ENCODE measurements at places on chromosomes 7 and 10.

GRCh38 chr7:99008181-99008631, 129.9 kb downstream of the TRRAP start:
- DNase-seq = no peak

GRCh38 chr7:141710301-141710700, 2.1 kb downstream of the WEE2 start:
- no peak for DNase-seq

DNA sequence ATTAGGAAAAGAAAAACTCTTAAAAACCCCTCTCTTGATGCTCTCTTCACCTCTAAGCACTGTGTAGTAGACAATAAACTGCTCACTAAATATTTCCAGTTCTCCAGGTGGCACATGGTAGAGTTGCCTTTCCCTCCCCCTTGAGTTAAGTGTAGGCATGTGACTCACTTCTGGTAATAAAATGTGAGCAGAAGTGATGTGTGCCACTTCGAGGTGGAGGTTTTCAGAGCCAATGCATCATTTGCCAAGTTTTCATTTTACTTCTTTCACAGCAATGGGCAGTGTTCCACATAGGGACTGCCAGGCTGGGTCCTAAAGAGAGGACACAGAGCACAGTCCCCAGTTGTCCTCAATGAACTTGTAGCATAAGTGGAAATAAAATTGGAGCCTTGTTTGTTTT, 131.6 kb upstream of the NPY start:
- DNase-seq = no peak

DNA sequence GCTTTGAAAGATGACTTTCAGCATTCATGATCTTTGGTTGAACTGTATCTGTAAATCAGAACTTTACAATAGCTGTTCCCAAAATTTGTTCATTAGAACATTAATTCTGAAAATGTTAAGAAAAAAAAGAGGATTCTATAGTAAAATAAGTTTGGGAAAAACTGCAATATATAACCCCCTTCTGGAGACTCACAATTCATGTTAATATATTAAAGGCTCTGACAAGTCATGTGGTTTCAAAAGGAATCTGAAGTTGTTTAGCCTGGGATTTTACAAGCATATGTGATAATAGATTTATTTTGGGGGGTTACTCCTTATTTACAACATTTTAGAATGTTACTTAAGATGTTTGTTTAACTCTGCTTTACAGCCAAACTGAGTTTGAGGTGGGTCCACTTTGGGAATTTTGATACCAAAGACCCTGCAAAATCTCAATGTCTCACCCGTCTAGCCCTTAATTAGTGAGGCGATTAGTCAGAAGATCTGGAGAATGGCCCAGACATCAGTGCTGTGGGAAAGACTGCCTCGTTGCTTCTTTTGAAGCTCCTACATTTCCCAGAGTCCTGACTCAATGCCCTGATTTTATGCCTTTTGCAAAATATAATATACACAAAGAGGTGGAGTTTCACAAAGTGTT, 40.0 kb downstream of the CDK1 start:
- no peak for DNase-seq

DNA sequence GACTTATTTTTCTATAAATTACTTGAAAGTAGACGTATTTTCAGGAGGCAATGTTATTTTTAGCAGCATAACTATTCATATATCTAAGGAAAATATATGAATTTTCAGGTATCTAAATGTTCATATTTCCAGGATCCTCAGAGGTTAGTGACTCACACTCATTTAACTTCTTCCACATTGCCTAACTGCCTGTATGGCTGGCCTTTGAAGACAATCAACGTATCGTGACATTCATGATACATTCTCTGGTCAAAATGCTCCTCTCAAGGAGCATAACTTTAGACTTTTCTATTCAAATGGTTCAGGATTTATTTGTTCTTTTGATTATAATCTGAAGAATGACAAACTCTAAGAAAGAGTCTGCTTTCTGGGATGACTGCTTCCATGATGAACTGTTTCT, 89.3 kb downstream of the SEMA3C start:
- DNase-seq = no peak

DNA sequence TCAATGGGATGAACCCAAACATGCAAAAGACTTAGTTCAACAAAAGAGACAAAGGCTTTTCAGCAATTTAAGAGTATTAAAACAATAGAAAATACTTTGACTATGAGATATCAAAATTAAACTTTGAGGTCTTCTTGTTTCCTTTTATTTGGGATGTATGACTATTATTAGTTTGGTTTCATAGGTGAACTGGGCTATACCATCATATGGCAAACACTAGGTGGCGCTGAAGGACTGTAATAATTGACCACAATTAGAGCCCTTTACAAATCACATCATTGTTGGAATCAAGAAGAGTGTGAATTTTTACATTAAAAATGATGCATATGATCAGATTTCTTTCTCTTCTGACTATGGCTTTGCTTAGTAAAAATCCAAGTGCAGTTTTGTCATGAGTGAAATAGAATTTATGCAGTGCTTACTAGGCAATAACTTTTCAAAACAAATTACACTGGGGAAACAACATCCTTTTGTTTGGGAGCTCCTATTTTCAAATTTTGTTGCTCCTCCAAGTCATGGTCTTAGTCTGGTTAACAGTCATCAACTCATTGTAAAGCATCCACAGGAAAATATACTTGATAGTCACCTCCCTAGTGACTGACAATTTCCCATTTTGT, 14.7 kb upstream of the NXPH1 start:
- DNase-seq = peak; percentile 88

- DNase-seq = no peak
Measured at GRCh38 chr7:123916240-123916724, 8.8 kb upstream of the SPAM1 start.

DNA sequence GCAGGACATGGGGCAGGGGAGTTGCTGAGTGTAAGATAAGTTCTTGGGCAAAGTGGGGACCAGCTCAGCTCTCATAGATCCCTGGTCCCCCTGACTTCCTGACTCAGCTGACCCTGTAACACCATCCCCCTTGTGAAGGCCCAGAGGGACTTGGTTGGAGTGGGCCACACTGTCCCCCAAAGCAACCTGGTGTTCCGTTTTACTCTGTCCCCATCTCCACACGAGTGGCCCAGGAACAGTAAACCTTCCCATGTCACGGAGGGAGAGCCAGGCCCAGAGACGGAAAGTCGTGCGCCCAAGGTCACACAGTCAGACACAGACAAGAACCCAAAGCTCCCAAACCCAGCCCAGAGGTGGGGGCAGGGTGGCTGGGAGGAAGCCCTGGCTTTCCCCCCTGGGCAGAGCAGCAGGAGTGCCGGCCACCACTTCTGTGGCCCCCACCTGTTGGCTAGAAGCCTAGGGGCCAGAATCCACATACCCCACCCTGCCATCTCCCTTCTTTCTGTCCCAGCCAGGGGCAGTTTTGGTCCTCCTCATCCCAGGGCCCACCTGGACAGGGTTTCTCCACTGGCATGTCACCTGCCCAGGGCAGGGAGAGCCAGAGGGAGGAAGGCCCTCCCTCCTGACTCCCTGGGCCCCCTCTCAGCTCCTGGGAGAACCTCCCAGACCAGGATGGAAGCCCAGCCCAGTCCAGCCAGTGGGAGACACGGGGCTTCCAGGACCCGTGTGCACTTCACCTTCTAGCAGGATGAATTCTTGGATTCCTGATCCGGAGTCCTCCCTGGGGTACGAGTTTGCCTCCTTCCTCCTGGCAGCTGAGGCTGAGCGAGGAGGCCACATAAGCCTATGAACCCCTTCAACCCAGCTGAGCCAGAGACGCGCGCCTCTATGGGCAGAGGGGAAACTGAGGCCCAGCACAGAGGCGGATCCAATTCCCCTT, 20.6 kb upstream of the VPS37D start:
- no peak for DNase-seq
